NCI-H1694 (cell line): ENCODE measurements at places on chromosomes 5 and 9.

DNA sequence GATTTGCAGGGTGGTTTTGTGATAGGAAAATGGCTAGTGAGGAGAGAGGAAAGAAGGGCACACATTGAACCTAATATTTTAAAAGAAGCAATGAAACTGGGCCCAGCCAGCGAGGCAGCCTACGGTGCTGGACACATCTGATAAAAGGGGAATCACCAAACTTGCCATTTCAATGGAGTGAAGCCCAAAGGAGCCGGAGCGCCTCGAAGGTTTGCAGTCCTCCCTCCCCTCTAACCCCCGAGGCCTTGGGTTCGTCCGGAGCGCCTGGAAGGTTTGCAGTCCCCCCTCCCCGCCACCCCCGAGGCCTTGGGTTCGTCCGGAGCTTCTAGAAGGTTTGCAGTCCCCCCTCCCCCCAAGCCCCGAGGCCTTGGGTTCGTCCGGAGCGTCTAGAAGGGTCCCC lies 132.6 kb downstream of the TENT4A start:
- no peak for DNase-seq

GRCh38 chr9:99138424-99139284 lies 33.7 kb downstream of the TGFBR1 start:
- DNase-seq, result no peak

DNA sequence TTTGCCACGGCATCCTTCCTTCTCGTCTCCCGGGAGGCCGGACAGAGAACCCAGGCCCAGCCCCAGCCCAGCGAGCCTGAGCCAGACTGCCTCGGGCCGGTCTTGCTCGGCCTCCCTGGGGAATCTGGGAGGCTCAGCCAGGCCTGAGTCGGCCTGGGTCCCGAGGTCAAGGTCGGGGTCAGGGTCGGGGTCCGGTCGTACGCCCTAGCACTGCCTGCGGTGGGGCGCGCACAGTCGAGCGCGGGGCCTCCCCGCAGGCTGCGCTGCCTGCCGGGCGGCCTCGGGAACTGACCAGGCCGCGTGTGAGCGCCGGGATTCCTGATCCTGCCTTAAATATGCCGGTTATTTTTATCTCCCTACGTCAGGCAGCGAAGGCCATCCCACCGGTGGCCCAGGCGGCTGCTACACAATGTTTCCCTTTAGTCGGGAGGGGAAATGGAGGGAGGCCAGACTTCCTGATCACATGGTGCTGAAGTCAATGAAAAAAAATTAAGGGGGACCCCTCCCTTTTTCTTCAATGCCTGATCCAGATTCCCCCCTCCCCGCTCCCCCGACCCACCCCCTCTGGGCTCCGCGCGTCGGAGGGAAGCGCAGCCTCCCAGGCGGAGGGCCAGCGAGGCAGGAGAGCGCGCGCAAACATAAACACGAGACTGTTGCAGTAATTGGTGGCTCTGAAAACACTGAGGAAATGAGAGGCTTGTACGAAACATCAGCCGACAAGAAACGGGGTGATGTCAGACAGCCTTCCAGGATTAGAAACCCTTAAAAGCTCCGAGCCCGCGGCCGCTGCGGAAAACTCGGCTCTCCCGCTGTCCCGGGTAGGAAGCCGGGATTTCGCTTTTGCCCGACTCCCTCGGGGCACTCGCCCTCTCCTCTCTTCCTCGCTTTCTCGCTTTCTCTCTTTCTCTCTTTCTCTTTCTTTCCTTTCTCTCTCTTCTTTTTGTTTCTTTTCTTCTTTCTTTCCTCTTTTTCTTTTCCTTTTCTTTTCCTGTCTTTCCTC lies 148.2 kb upstream of the KLF4 start:
- DNase-seq, result no peak

DNA sequence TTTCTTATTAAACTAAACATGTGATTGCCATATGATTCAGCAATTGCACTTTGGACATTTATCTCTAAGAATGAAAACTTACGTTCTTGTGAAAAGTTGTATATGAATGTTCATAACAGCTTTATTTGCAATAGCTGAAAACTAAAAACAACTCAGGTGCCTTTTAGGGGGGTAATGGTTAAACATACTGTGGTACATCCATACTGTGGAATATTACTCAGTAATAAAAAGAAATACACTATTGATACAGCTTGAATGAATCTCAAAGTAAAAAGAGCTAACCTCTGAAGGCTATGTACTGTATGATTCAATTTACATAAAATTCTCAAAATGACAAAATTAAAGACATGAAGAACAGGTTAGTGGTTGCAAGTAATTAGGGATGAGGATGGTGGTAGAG lies 339.5 kb upstream of the PAPPA start:
- no peak for DNase-seq

- no peak for DNase-seq
These were observed 29.8 kb upstream of the VCAN start for GRCh38 chr5:83441747-83442146.

- DNase-seq, result no peak
These were observed 159.9 kb upstream of the RAI14 start for GRCh38 chr5:34496260-34496691.

DNA sequence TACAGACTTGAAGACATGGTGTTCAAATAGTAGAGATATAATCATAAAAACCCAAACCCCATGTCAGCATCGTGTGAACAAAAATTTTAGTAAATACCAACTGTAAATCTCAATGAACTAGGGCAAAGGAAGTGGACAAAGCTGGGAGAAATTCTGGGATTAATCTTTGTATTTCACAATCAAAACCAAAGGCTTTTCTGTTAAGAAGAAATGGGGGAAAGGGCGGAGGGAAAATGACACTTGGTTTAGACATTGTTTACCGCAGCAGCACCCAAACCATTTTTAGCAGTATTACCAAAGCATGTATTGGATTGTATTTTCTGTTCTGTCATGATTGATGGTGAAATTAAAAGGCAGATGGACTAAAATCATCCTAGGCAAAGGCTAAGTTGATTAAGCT lies 134.2 kb upstream of the PRSS3 start:
- no peak for DNase-seq

- DNase-seq, result no peak
These were observed 49.7 kb downstream of the KIF24 start for GRCh38 chr9:34279411-34279810.

GRCh38 chr9:125929846-125930245 lies 182.7 kb downstream of the PBX3 start:
- DNase-seq, result no peak

DNA sequence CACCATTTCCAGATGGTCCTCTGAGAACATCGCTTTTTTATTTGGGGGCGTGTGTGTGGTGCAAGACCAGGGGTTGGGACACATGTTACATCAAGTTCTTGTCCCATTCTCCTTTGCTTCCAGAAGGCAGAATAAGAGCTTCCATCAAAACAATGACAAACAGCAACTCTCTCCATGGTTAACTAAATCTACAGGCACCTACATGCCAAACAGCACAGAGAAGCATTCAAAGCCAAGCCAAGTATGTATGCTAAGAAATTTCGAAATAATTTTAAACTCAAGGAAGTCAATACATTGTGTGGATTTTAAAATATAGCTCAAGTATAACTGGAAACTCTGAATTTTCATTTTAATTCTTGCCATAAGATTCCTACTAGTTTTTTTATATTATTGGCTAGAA lies 105.6 kb downstream of the SEC61B start:
- DNase-seq, result no peak

DNA sequence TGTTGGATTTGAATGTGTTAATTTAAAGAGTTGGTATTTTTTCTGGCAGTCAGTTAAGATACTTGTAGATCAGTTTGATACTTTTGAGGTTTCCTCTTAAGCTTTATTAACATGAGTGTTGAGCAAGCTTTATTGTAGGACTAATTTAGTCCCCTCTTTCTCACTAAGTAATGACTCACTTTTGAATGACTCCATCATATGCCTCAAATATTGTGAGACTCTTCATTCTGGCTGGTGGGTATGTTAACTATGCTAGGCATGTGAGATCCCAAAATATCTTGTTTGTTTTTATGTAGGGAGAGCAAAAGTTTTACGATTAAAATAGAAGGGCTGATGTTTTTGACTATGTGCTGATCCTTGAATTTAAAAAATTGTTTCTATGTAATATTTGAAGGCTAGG lies 355.7 kb downstream of the IZUMO3 start:
- no peak for DNase-seq

DNA sequence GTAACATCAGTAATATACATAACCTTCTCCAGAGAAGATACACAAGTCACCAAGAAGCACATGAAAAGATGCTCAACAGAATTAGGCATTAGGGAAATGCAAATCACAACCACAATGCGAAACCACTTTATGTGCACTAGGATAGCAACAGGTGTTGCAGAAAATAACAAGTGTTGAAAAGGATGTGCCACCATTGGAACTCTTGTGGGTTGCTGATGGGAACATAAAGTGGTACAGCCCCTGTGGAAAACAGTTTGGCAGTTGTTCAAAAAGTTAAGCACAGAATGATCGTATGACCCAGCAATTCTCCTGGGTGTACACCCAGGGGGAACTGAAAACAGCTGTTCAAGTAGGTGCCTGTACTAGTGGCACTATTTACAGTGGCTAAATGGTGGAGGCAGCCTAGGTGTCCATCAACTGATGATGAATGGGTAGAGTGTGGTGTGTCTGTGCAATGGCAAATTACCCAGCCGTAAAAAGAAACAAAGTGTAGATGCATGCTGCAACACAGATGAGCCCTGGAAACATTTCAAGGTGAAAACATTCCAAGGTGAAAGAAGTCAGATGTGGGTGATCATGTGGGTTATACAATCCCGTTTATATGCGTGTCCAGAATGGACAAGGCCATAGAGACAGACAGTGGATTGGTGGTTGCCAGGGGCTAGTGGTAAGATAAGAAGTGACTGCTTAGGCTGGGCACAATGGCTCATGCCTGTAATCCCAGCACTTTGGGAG lies 27.2 kb downstream of the CCDC69 start:
- no peak for DNase-seq

DNA sequence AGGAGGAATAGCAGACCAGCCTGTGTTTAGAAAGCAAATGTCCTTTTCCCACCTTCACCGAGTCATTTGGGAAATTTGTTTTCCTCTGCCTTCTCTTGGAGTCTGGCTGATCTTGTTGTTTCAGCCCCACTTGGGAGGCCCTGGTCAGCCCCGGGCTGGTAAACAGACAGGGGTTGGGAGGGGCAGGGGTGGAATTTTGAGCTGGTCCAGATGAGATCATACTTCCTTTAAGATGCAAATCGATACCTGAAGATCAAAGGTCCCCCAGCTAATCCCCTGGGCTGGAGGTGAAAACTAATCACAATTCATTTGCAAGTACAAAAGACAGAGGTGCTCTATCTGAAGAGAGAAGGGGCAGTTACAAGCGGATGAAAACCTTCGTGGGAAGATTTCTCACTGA lies 118.4 kb downstream of the PAPPA start:
- DNase-seq, result no peak

DNA sequence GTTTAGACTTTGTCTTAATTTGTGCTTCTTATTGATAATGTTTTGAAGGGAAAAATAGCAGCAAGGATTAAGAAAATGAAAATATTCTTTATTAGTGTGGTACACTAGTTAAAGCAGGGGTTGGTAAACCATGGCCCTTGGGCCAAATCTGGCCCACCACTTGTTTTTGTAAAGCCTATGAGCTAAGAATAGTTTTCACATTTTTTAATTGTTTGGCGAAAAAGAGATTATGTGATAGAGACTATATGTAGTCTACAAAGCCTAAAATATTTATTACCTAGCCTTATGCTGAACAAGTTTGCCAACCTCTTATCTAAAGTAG lies 57.2 kb downstream of the KCNN2 start:
- DNase-seq, result no peak

DNA sequence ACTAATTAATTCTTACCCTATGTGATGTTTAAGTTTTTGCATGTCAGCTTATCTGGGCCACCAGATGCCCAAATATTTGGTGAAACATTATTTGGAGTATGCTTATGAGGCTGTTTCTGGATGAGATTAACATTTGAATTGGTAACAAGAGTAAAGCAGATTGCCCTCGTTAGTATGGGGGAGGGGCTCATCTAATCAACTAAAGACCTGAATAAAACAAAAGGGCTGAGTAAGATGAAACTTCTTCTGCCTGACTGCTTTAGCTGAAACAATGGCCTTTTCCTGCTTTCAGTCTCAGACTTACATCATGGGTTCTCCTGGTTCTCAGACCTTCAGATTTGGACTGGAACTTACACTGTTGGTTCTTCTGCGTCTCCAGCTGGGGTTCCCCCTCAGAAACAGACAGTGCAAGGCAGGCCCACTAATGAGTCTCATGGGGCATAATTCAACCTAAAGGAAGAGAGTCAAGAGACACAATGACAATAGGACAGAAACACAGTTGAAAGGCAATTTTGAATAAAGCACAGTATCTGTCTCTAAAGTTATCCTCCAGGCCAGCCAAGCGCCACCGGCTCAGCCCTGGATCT lies 288.4 kb downstream of the CAAP1 start:
- no peak for DNase-seq

DNA sequence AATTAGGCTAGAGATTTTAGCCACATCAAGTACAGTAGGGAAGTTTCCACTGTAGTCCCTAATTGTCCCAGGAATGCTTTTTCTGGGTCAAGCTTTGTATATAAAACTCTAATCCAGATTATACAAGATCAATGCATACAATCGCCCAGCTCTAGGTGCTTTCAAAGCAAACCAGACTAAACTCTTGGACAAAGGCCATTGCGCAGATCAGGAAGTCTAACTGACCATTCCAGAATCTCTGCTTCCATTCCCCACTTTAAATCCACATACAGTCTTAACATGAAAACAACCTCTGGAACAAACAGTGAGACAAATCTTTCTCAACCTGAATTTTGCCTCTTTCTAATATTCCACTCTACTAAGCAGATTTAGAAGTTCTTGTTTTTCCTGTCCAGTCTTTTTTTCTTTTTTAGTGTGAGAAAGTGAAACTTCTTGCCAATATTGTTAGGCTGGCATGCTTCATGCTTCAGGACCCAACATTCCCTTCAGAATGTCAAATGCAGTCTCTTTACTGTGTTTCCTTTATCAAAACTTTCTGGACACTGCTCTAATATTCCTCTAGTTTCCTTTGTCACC lies 76.1 kb downstream of the ITGA1 start:
- DNase-seq, result no peak
